NCI-H1105 (cell line): ENCODE measurements at places on chromosomes 6 and 20.

GRCh38 chr6:89566008-89566800, 72.3 kb downstream of the LYRM2 start:
- no peak for DNase-seq

- no peak for DNase-seq
Observed at GRCh38 chr6:42704251-42704936, 18.0 kb downstream of the PRPH2 start.

DNA sequence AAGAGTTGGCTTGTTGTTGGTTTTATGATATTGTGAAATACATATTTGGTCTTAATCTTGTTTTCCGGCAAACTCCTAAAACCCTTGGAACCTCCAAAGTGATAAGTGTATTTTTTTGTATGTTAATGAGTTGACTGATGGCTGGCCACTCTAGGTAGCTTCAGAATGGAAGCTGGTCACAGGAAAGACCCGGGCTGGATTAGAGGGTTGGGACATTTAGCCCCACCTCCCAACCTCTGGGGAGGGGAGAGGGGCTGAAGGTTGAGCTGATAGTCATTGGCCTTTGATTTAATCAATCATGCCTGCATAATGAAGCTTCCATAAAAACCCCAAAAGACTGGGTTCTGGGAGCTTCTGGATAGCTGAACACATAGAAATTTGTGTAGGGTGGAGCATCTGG, 42.7 kb downstream of the SASH1 start:
- DNase-seq: no peak

- no peak for DNase-seq
Observed at GRCh38 chr6:44594481-44594880, 207.0 kb downstream of the CDC5L start.

DNA sequence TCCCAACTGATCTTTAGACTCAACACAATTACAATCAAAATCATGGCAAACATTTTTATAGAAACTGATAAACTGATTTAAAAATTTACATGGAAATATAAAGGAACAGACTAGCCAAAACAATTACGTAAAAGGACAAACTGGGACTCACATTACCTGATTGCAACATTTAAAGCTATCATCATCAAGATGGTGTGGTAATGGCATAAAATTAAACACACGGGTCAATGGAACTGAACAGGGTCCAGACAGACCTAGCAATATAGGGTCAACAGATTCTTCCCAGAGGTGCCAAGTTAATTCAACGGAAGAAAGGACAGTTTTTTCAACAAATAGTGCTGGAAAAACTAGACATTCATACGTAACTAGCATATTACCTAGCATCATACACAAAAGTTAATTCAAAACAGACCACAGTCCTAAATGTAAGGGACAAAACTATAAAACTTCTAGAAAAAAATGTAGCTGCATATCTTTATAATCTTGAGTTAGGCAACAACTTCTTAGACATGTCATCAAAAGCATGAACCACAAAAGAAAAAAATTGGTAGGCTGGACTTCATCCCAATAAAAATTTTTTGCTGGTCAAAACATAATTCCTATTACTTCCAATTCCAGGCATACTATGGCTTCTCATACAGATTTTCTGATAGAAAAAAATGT, 147.4 kb upstream of the BEND6 start:
- no peak for DNase-seq

DNA sequence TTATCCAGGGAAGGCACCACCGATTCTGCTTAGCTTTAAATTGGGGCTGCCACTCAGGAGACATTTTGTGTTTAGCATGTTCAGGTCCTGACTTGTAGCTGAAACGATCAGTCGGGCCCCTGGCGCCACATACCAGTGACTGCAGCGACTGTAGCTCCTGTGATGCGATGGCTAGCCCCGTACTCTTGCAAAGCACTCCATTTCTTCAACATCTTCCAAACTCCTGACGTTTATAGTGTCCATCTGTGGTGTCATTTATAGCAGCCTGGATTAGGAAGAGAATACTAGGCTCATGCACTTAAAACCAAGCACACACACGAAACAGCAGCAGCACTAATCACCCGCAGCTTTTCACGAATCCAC, 13.0 kb downstream of the POU3F2 start:
- DNase-seq: no peak

DNA sequence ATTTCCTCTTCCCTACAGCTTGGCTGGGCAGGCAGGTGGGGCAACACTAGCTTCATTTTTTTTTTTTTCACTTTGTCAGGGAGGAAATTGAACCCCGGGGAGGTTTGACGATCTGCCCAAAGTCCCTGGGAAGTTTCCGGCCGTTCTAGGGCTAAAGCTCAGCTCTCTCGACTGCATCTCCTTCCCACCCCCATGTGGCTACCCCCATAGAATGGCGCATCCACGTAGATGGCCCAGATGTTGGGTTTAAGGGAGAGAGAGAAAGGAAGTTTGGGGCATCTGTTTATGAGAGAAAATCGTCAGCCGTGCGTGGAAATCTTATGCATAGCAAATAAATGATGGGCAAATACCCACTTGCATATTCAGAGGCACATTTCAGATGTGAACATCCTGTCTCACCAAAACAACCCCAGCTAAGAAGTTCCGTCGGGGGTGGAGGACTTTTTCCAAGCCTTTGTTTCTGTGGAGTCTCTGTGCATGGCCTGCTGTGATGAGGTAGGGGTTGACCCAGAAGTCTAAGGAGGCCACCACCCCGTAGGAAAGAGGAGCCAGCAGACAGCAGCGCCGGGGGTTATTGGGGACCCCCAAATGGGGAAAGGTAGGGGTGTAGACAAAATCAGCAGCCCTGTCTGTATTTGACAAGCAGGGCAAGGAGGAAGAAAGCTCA, 40.5 kb upstream of the ZNF831 start:
- no peak for DNase-seq

DNA sequence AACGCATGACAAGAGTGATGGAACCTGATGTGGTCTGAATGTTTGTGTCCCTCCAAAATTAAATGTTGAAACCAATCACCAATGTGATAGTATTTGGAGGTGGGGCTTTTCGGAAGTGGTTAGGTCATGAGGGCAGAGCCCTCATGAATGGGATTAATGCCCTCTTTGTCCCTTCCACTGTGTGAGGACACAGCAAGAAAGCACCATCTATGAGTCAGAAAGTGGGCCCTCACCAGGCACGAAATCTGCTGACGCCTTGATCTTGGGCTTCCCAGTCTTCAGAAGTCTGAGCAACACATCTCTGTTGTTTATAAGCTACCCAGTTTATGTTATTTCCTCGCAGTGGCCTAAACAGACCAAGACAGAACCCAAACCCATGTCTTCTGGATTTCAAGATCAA, 244.0 kb upstream of the JAG1 start:
- DNase-seq: no peak

- DNase-seq: no peak
Observed at GRCh38 chr6:78465059-78465634, 402.2 kb upstream of the IRAK1BP1 start.

- DNase-seq: no peak
Observed at GRCh38 chr6:33985313-33985751, 160.6 kb downstream of the GRM4 start.

- DNase-seq: no peak
Observed at GRCh38 chr6:99195986-99196655, 153.4 kb downstream of the FAXC start.

DNA sequence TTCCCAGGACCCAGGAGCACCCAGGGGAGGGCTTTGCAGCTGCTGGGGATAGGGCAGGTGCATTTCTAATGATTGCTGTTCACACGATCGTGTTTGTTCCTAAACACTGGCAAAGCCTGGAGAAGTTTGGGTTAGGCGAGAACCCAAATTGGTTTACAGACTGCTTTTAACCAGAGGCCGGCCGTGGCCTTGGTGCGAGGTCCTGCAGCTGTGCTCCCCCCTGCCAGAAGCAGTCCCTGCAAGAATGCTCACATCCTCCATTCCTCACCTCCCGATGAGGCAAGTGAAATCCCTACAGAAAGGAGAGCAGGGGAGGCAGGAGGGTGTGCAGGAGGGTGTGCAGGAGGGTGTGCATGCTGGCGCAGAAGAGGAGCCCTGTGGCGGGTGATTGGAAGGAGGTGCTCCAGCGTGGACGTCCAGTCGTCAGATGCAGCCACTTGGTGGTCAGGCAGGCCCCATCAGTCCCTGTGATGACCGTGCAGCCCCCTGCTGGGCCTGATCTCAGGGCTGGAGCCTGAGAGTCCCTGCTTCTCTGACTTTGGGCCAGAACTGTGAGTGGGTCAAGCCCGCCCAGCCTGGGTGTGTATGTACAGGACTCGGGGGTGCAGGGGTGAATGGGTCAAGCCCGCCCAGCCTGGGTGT, 55.7 kb upstream of the FRMD1 start:
- DNase-seq: no peak

- peak; percentile 97 for DNase-seq
Observed at GRCh38 chr6:154471609-154472362, 38.7 kb downstream of the CNKSR3 start.

DNA sequence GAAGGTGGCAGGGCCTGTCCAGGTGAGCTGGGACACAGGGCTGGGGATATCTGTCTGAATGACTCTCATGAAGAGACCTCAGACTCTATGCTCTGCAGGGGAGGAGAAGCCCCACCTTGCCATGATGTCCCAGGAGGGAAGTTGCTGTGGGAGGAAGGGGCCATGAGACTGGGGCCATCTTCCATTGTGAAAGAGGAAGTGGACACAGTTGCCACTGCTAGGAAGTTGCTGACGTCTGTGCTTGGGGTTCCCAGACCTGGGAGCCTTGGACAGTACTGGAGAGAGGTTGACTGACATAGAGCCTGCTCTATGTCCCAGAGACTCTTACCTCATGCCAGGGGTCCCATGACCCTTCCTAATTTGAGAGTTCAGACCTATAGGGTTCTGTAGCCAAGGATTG, 24.5 kb downstream of the SIRPB1 start:
- no peak for DNase-seq

GRCh38 chr6:88157106-88157505, 9.0 kb downstream of the CNR1 start:
- no peak for DNase-seq

DNA sequence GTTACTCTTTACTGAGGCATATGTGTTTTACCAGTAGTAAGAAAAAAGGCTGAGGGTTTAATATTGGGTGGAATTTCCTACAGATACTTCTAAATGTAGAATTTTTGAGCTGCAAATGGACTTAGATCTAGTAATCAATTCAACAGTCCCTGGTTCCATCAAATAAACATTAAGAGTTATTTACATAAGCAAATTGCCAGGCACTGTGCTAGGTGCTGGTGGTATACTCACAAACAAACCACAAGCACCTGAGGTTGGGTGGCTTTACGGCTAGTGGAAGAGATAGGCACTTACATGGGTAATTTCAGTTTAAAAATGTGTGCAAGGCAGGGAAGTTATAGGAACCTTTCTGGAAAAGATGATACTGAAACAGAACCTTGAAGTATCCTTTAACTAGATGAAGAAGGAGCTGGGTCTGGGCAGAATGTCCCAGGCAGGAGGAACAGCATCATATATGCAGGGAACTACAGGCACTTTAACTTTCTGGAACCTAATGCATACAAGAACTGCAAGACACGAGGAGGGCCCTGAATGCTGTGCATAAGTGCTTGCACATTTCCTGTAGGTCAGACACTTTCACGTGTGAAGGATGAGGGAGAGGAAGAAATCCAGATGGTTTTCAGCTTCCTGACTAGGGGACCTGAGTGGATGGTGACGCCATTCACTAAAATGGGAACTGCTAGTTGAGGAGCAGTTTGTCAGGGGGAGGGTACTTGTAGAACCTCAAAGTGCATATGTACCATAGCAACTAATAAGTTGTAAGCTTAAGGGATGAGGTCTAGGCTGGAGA, 4.5 kb downstream of the CCN6 start:
- DNase-seq: no peak

- no peak for DNase-seq
Observed at GRCh38 chr6:35084041-35084491, 57.1 kb downstream of the TCP11 start.

GRCh38 chr6:12013307-12013719, 1.2 kb downstream of the HIVEP1 start:
- DNase-seq: no peak

- DNase-seq: no peak
Observed at GRCh38 chr6:170277893-170278742, 12.8 kb downstream of the DLL1 start.

GRCh38 chr6:134706153-134706552, 243.7 kb downstream of the ALDH8A1 start:
- DNase-seq: no peak

GRCh38 chr6:119575721-119576120, 226.2 kb upstream of the MAN1A1 start:
- no peak for DNase-seq

- DNase-seq: no peak
Observed at GRCh38 chr6:5398530-5398929, 137.2 kb downstream of the FARS2 start.

- no peak for DNase-seq
Observed at GRCh38 chr20:60408435-60408834, 450.2 kb downstream of the CDH26 start.

DNA sequence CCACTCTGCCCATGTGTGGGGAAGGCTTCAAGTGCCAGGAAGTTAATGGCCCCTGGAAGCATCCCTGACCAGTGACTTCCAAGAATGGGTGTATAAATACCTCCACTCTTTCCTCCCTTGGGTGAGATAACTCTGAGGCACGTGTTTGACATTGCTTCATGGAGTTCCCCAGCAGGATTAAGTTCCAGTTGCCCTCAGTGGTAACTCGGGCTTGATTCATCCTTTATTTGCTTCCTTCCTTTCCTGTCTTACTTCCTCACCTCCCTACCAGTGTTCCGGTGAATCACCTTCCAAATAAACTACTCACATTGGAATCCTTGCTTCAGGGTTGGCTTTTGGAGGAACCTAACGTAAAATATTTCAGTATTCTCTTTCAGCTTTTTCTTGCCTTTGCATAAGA, 84.6 kb upstream of the JAG1 start:
- DNase-seq: no peak

- no peak for DNase-seq
Observed at GRCh38 chr20:11852811-11853210, 64.9 kb upstream of the BTBD3 start.

DNA sequence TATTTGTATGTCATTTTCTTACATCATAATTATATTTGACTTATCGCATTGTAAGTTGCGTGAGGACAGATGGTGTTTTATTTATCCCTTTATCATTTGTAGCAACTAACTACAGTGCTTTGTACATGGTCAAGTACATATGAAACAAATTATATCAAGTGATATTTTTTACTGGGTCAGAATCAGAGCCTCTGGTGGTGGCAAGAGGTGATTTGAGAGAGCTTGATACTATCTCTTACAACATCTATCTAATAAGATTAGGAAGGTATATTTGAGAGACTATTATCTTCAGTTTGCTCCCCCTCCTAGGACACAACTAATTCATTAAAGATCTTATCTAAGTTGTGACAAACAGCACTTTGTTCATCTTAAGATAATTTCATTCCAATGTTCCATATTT, 47.7 kb downstream of the BCKDHB start:
- no peak for DNase-seq
